ENCODE measurements at places on chromosomes 7 and 10. TPM values are rescaled to one million over a fixed set of nuclear protein-coding genes. Genes with fewer than 3 reads are reported as not detected.
A peak's percentile ranks its signal among the peaks of the same experiment; 100 is the strongest.

GRCh38 chr10:30591249-30591670, 38.3 kb downstream of the LYZL2 start:
- peak; percentile 65 for DNase-seq

GRCh38 chr7:151637781-151638261, 118.1 kb upstream of the RHEB start:
- no peak for DNase-seq

- DNase-seq, result no peak
These were observed 396 bp upstream of the TAF5 start for GRCh38 chr10:103367379-103367781.

GRCh38 chr7:127738859-127739258, 86.9 kb downstream of the SND1 start:
- no peak for DNase-seq

The RAB18 gene
- total RNA-seq, result 108 TPM

The PARD3 gene
- total RNA-seq, result 20.2 TPM

GRCh38 chr7:130148561-130148960, 56.6 kb downstream of the TMEM209 start:
- DNase-seq, result peak; percentile 68

GRCh38 chr10:75646218-75646915, 214.9 kb downstream of the LRMDA start:
- DNase-seq, result no peak

The LRRC61 gene
- 0.39 TPM for total RNA-seq

- no peak for DNase-seq
These were observed 16.3 kb downstream of the TLL2 start for GRCh38 chr10:96497391-96497790.

The MACROH2A2 gene
- not detected for total RNA-seq

DNA sequence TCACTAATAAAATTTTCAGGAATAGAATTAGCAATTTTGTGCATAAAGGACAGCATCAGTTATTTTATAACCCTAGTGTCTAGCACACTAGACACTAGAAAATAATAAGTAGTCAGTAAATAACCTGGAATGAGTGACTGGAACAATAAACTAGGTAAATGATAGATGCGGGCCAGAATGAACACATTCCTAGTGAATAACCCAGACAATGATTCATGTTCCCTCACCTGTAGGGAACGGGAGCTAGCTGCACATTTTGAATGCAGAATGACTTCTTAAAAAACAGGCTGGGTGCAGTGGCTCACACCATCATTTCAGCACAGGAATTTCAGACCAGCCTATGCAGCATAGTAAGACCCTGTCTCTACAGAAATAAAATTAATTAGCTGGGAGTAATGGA, 3.2 kb upstream of the ATOH7 start:
- no peak for DNase-seq

DNA sequence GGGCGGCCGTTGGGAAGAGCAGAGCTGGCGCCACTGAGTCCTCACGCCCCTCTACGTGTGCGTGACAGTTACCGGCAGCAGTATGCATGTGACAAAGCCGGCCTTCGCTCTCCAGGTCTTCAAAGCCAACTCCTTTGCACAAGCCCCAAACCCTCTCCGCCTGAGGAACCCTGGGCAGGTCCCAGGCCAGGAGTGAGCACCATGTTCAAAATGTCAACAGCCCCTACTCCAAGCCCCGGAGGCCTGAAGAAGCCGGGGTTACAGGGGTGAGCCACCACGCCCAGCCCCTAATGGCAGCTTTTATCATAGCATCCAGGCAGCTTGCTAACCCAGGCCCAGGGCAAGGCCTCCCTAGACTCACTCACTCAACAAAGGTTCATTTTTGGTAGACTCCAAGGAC, 70.8 kb downstream of the OAT start:
- DNase-seq, result no peak

The CRYGN gene
- not detected for total RNA-seq

DNA sequence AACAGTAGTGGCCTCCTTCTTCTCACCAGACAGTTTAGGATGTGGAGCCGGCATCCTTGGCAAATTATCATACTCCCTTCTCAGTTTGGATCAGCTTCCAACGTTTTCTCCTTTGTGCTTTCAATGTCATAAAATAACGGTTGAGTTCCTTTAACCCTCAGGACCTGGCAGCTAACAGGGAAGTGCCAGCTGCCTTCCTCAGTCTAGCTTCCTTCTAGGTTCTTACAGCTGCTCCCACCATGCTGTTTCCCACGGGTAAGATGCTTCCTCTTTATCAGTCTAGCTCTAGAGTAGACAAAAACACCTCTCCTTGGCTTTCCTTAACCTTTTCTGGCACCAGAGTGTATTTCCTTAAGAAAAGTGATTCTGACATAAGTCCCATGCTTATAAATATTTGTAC, 33.2 kb downstream of the BLVRA start:
- no peak for DNase-seq

- DNase-seq, result no peak
These were observed 152.8 kb upstream of the GDF10 start for GRCh38 chr10:47147186-47147585.

DNA sequence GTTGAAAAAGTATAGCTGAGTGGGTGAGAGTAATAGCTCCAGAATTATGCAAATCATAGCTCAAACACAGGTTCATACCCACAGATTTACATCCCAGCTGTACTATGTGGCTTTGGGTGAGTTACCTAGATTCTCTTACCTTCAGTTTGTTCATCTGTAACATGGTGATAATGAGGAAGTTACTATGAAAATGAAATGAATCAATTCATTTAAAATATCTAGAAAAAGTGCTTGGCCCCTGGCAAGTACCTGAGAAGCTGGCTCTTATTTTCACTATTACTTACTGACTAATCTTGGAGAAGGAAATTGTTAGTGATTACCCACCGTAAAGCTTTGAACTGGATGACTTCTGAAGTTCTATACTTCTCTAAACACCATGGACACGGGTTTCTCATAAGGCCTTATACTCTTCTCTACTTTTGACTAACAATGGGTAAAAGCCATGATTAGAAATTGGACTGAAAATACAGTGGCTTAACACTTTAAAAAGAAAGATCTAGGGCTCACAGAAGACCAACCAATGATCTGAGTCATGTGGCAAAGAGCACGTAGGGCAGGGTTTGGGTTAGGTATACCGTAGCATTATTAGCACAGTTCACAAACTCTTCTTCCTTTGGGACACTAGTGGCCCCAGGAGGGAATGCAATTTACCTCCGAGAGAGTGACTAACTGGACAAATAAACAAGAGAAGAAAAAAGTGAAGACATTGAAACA, 149.2 kb downstream of the PLPP4 start:
- DNase-seq, result no peak

The CALML5 gene
- total RNA-seq, result not detected

The C10orf88 gene
- 13.2 TPM for total RNA-seq

The LIPK gene
- not detected for total RNA-seq

DNA sequence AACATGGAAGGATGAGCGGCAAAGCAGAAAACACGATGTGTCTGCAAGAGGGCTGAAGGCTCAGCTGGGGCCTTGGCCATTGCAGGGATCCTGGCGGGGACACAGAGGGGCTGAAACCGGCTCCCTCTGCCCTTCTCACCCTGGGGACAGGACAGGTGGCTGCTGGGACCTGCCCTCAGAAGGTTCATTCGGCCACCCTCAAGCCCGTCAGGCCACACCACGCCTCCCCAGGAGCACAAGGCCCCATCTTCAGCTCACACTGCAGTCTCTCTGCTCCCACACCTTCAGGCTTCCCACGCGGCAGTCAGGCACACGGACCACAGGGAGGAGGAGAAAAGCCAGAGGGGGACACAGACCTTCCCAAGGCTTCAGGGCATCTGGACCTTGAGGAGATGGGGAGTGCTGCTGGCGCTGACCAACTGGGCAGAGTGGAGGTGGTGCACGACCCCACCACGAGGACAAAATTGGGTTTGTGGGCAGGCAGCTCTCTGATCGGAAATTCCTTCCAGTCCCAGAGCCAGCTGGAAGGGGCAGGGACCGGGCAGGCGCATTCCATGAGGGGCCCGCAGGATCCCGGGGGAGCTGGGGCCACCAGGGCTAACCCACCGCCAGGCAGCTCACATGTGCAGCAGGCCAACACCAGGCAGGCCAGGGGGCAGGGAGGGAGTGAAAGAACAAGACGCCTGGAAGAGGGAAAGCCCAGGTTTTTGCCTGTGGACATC, 104.0 kb downstream of the MAD1L1 start:
- no peak for DNase-seq

DNA sequence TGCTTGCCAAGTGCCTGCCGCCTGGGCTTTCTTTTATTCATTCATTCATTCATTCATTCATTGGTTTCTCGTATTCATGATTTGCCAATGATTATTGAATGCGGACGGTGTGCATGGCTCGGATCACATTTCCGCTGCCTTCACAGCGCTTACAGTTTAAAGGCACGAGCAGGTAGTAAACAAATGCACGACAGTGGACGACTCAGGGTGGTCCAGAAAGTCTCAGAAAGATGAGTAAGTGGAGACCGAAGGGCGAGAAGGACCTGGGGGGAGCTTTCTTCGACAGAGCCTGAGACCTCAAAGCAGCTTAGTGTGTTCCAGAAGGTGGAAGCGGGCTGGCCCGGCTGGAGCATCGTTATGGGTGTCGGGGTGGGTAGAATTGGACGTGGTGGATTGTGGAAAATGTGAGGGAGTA, 506 bp downstream of the MCM10 start:
- peak; percentile 15 for DNase-seq

The PLEKHA1 gene
- total RNA-seq, result 58.8 TPM

DNA sequence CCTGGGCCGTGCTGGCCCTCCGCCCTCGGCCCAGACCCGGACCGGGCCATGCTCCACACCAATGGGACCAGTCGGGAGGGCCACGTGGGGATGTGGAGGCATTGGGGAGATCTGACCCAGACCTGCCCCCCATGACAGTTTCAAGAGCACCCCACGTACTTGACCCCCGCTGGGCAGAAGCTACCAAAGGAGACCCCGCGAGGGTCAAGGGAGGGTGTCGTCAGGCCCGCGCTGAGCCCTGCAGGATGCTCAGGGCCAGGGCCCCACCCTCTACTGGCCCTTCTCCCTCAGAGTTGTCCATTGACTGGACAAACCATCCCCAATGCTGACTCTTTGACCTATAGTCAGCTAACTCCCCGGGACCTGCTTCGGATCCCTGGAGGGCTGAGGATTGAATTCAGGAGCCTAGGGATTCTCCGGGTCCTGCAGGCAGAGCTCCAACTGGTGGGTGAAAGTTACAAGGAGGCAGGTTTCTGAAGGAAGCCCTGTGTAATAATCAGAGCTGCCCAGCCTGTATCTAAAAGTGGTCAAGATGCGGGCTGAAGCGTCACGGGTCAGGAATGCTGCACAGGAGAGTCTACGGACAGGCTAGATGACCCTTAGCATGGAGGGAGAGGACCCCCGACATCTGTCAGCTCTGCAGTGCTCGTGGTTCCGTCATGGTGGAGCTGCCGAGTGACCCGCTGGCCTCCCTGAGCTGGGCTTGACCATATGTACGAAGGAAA, 498 bp upstream of the CALHM2 start:
- no peak for DNase-seq

GRCh38 chr7:57071-57470, 135.3 kb upstream of the FAM20C start:
- no peak for DNase-seq

The PLEKHS1 gene
- total RNA-seq, result not detected

- DNase-seq, result no peak
These were observed at the start of gene CFTR for GRCh38 chr7:117479225-117480054. CFTR (plus strand) TSS chr7:117480025; CDS start chr7:117480095, 70 bp downstream.

- peak; percentile 93 for DNase-seq
These were observed 22.4 kb upstream of the IFIT2 start for GRCh38 chr10:89279421-89279869.

DNA sequence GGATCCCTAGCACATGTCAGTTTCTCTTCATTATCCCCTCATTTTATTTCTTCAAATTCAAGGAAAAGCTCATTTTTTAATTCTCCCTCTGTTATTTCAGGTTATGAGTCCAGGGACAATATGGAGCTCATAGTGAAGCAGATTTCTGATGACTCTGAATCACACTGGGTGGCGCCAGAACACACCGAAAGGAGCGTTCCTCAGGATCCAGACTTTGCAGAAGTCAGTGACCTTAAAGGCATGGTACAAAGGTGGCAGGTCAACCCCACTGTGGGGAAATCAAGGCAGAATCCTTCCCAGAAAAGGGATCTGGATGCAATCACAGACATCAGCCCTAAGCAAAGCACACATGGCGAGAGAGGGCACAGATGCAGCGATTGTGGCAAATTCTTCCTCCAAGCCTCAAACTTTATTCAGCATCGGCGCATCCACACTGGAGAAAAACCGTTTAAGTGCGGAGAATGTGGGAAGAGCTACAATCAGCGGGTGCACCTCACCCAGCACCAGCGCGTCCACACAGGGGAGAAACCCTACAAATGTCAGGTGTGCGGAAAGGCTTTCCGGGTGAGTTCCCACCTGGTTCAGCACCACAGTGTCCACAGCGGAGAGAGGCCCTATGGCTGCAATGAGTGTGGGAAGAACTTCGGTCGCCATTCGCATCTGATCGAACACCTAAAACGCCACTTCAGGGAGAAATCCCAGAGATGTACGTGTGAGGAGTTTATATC, 21.4 kb downstream of the ZKSCAN5 start:
- no peak for DNase-seq

GRCh38 chr7:707296-708000, 19.1 kb upstream of the DNAAF5 start:
- DNase-seq, result no peak

DNA sequence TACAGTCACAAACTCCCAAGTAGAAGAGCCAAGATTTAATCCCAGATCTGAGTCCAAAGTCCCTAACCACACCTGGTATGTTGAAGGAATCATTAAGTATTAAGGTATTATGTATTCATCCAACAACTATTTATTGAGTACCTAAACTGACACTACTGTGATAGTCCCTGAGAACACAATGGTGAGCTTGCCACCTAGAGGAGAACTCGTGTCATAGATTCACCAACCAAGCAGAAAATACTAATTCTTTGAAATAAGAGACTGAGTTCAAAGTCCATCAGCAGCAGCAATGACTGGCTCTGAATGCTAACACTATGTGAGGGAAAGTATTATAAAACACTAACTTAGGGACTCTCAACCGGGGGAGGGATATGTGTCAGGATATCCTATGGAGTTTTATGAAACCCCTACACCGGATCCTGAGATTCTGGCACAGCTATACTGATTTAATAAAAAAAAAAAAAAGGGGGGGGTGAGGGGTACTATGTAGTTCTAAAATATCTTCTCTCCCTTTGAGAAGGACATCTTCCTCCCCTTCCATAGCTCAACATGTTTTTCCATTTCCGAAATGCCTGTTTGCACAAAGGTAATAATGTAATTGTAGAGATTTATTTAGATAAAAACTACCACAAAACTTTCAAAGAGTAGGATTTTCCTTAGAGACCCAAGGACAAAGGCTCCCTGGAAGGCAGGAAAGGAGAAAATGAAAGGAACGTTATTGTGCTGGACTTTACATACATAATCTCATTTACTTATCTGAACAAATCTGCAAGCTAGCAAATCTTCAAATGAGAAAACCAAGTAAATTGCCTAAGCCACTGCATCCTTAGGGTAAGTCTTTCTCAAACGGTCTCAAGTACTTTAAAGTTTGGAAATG, 1.6 kb downstream of the NCOA4 start:
- peak; percentile 76 for DNase-seq
